Stimulated activated CD4-positive, alpha-beta T cell treated with anti-CD3 and anti-CD28 coated beads, TNF-alpha, amount 100 ng/mL, for 1 hour (primary cell): ENCODE measurements at places on chromosomes 7 and 10.

DNA sequence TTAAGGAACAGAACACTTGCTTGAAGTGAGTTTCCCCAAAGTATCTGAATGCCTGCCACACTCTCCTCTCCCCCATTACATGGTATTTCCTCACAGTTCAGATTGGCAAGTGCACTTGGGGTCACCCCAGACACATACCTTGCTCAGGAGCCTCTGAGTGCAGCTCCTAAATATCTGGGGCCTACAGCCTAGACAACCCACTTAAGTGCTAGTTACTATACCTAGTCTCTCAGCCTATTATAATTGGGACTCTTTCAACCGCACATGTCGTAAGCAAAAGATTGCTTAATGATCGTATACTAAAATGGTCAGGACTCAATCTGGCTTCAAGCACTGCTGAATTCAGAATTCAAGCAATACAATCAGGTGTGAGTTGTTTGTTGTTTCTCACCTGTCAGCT is 19.9 kb downstream of the TMEM176B start:
- DNase-seq: no peak

- DNase-seq: no peak
These were observed 102.7 kb downstream of the FAM53B start for GRCh38 chr10:124641282-124642087.

DNA sequence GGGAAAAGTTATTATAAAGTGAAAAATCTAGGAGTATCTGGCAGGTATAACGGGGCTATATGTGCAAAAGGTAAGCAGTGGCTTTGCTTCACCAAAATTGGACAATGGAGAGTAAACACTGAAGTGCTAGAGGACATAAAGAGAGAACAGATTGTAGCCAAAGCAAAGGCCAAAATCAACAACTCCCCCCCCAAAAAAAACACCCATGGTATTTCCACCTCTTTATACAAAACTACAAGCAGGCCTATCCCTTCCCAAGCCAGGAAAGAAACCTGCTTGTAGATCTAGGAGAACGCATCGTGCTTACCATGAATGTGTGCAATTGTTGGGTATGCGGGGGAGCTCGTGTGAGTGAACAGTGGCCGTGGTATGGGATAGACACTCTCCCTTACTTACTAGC is 9.2 kb upstream of the AKR1B1 start:
- no peak for DNase-seq

DNA sequence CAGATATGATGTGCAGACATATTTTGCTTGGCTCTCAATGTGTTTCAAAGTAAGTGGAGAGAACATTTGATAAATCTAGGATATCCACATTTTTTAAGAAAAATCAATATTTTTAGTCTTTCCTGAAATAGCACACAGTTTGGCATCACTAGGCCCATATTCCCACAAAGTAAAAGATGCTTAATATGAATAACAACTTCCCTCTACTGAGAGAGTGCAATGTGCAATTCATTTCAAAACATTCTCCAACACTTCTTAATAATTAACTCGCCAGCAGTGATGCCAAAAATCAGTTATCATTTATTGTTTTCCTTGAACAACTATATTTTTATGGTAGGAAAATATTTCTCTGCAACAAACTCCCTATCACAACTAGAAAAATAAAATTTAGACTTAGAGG is 800.2 kb upstream of the MBL2 start:
- DNase-seq: no peak

DNA sequence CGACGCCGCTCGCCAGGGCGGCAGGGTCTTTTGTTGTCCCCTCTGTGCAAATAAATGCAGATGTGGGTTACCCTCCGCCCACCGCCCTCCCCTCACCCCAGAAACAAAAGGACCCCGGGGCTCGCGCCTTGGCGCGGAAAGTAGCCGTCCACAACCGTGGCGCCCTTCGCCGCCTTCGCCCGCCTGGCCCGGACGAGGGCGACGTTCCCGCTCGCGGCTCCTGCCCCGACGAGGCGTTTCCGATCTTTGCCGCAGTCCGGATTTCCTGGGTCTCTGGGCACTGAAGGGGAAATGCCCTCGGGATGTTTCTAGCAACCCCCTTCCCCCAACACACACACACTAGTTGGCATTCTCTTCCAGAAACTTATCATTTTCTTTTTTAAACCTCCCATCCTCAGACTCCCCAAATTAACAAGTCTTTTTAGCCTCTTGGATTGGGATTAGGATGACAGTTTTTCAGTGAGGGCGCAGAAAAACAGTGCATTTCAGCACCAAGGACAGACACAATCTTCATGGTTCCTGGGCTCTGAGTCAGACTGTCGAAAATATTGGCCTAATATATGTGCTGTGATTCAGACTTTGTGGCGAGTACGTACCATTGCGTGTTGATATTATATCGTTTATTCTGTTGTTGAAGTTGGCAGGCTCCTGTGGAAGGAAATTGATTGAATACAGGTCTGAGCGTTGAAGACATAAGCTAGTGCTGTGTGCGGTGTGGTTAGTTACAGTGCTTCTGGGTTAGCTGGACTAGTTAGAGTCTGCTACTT is 771 bp downstream of the PHYHIPL start:
- no peak for DNase-seq

DNA sequence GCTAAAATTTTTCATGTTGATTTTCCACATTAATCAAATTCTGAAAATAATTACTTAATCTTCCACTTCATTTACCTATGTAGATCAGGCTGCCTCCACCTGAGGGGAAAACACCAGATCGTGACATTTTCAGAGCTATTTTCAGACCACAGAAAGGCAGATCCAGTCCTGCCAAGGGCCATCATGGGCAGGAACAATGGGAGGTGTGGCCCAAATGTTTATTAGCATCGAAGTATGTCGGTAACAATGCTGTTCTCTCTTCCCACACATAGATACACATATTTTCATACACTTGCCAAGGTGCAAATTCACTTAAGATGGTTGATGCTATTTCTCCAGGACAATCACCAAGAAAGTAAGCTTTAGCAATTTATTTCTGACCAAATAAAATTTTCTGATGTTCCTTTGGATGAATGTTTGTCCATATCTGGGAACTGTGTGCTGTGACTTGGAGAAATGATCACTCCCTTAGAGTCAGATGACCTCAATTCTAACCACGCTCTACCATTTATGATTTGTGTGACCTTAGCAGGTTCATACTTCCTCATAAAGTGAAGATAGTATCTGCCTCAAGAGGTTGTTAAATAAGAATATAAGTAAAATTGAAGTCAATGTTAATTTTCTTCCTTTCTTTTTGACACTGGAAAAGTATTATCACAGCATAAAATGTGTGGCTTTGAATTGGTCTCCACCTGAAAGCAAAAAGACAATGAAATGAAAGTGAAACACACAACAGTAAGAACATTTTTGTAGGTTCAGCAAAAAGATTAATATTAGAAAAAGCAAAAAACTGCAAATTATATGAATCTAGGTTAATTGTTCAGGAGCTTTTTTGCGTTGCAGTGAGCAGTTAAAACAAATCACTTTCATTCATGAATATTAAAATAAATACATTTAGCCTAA is 310.4 kb upstream of the PHF14 start:
- DNase-seq: no peak

- no peak for DNase-seq
These were observed 63.8 kb upstream of the HPS1 start for GRCh38 chr10:98510412-98510995.

DNA sequence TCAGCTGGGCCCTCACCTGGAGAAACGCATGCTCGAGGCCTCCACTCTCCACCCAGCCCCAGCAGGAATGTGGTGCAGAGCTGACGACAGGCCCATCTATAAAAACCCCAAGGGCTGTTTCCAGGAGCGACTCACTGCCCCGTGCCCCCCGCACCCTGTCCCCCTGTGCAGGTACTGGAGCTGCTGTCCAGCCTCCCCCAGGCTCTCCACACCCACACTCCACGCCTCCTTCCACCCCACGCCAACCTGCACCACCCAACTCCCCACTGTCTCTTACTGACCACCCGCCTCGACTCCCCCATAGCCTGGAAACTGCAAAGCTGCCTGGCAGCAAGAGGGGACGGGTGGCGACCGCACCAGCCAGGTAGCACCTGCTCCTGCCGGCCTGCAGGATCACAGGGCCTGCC is 43.3 kb downstream of the DIP2C start:
- DNase-seq: no peak

DNA sequence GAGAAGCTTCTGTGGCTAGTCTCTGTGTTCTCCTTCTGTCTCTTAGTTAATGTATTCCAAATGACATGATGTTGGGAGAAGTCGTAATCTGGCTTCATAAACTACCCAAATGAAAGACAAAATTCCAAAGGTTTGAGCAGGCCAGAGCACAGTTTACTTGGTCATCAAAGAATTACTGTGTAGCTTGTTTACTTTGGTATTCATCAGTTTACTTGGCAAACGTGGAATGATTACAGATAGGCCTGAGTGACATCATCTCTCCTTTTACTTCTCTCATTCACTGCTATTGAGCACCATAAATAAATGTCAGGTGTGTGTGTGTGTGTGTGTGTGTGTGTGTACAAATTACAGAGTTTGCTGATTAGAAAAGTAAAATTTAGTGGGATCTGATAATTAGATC is 327.3 kb downstream of the PHTF2 start:
- no peak for DNase-seq

DNA sequence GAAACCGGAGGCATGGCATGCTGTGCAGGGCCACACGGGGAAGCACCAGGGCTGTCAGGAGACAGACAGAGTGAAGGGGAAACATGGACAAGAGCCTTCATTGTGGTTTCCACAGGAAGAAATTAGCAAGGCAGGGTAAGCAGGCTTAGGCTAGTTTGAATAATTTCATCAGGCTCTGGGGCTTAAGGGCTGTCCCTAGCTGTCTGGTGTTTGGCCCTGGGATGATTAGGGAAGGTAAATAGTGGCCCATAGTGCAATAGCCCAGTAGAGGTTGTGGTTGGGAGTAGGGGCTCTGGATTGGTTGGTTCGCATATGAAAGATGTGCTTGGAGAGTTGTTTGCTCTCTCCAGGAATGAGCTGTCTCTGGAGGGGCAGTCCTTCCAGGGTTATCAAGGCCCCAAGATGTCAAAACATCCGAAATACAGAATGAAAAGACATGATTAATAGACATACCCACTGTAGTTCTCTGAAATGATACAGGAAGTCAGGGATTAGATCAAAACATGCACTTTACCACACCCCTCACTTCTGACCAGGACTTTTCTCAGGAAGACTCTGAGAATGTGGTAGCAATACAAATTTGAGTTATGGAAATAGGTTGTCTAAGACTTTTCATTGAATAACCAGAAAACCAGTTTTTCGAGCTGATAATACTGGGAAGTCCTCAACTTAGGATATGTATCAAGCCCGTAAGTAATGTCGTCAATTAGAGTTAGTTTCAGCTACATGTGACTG is 224.9 kb upstream of the NFE2L3 start:
- no peak for DNase-seq

DNA sequence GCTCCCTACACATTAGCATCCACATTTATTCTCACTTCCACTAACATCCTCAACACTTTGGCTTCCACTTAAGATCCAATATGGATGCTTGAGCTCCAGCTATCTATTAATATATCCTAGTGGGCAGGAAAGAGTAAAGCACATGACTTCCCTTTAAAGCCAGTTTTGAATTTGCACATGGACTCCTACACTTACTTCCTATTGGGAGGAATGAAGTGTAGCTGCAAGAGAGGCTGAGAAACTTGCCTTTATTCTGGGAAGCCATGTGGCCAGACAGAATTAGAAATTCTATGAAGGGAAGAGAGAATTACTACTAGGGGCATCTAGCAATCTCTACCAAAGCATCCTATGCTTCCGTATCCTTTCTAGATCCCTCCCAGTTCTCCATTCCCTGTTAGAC is 3.0 kb upstream of the TSPAN14 start:
- no peak for DNase-seq

- no peak for DNase-seq
These were observed 46.7 kb downstream of the CAMK1D start for GRCh38 chr10:12396093-12396492.

GRCh38 chr7:36677769-36678437 is 46.4 kb downstream of the AOAH start:
- no peak for DNase-seq

GRCh38 chr7:405489-406211 is 114.0 kb downstream of the PDGFA start:
- no peak for DNase-seq

- DNase-seq: no peak
These were observed 51.9 kb upstream of the CFAP46 start for GRCh38 chr10:132994185-132994796.

GRCh38 chr10:34327184-34327583 is 487.9 kb downstream of the PARD3 start:
- DNase-seq: no peak

GRCh38 chr7:134856691-134857090 is 77.3 kb downstream of the CALD1 start:
- DNase-seq: no peak

GRCh38 chr7:55272328-55272727 is 92.8 kb upstream of the LANCL2 start:
- no peak for DNase-seq

- no peak for DNase-seq
These were observed 59.3 kb downstream of the ANKMY2 start for GRCh38 chr7:16586081-16586874.

DNA sequence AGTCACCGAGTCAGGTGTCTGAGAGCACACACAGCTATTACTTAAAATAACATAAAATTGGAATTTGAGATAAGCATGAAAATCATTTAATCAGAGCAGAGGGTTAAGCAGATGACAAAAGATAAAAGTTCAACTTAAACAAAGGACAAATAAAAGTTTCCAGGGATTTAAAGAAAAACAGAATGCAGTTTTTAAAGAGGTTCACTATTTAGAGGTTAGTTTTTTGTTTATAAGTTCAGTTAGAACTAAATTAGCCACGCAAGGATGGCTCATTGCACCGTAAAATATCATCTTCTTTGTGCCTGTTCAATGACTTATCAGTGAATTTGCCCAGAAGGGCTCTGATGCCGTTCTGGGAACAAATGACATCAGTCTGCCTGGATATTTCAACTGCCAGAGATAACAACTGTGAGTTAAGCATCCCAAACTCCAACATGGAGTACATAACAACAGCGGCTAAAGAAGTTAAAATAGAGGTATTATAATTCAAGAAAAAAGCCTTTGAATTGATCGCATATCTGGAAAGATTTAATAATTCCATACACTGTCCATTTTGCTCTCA is 107.8 kb downstream of the ANK3 start:
- DNase-seq: no peak

DNA sequence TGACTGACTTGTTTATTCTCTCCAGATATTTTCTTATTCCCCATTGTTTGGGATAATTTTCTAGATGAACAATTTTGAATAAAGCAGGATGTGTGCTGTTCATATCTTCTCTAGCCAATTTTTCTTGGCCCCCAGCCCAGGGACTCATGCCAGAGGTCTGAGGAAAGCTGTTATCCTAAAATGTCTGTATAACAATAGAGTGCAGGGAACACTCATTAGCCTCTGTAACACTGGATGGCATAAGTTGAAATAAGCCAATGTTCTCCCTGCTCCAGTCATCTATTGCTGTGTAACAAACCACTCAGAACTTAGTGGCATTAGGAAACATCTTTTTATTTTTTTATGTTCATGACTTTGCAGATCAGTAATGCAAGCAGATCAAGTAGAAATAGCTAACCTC is 121.7 kb upstream of the TRIM24 start:
- DNase-seq: no peak

GRCh38 chr10:7435674-7436073 is 24.8 kb upstream of the SFMBT2 start:
- DNase-seq: no peak

- DNase-seq: no peak
These were observed 16.2 kb downstream of the HSPB1 start for GRCh38 chr7:76318488-76319353.
